Activated CD8-positive, alpha-beta T cell treated with anti-CD3 and anti-CD28 coated beads for 36 hours (primary cell): ENCODE measurements at places on chromosomes 6 and 20.

GRCh38 chr6:122548281-122548680 lies 61.9 kb upstream of the PKIB start:
- DNase-seq, result no peak

DNA sequence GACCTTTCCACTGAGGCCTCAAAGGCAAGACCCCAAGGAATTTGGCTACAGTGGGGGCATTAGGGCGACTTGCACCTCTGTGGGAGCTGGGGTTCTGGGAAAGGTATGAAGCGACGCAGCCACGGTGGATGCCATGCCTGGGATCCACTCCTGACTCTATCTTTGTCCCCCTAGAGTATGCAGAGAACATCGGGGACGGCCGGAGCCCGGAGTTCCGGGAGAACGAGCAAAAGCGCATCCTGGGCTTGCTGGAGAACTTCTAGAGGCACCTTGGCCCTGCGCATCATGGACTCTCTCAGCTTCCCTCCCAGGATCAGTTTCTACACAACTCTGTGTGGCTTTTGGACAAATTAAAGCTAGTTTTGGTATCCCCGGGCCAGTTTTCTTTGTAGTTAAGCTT lies 31.2 kb upstream of the VSTM2L start:
- no peak for DNase-seq

DNA sequence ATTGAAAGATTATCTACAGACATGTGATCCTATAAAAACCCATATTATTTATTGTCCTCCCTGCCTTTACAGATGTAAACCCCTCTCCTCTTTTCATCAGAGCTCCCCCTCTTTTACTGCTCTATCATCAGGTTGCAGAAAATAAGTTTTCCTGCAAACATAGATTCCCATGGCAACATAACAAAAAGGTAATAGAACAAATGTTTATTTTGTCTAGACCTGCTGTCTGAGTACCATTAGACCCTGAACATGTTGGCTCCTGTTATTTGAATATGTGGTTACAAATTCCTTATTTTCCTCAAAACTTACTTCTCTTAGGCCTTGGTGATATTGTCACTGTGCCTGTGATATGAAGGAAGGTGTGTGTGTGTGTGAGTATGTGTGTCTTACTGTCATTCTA lies 11.5 kb downstream of the MAPK14 start:
- no peak for DNase-seq

DNA sequence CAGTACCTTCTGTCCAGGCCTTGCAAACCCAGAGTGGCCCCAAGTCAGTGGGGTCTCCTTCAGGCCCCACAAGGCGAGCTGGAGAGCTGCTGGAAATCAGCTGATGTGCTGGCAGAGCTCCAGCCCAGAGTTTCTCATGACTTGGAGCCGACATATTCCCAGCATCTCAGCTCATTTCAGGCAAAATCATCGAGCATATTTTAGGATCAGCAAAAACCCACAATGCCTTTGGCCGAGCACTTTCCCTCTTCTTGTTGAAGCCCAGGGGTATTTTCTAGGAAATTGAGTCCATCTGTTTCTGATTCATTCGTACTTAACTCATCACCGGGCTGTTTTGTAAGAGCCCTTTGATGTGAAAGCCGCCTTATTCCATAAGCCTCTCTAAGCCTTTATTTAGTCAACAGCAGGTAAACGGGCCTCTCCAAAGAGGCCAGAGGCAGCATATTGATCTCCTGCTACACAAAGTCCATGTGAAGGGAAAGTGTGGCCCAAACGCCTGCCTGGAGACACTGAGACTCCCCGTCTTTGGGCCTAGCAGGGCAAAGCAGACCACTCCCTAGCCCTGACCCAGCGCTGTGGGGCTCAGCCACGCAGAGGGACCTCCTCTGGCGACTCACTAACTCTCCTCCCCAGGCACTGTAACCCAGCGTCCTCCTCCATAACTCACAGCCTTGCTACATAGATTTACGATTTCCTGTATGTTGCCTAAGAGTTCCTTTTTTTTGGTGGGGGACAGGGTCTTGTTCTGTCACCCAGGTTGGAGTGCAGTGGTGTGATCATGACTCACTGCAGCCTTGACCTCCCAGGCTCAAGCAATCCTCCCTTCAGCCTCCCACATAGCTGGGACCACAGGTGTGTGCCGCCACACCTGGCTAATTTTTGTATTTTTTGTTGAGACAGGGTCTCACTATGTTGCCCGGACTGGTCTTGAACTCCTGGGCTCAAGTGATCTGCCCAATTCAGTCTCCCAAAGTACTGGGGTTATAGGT lies 12.1 kb upstream of the C20orf203 start:
- no peak for DNase-seq

GRCh38 chr6:40669343-40669742 lies 82.2 kb upstream of the LRFN2 start:
- no peak for DNase-seq

DNA sequence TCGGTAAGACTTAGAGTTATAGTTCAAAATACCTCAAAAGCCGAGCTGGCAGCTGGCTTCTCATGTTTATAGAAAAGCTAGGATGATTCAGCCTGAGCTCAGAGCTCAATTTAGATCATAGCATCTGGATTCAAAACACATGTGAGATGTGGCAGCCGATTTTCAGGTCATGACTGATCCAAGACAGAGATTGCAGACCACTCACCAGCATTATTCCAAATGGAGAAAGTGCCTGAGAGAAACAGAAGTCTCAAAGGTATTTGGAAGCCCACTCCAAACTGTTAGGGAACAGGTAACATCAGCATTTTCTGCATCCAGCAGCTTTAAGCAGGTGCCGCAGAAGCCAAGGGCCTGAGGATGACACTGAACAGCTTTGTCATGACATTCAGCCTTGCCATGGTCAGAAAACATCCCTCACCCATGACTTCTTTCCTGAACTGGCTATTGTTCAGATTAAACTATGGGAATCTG lies 102.2 kb downstream of the BACH2 start:
- peak; percentile 66 for DNase-seq

DNA sequence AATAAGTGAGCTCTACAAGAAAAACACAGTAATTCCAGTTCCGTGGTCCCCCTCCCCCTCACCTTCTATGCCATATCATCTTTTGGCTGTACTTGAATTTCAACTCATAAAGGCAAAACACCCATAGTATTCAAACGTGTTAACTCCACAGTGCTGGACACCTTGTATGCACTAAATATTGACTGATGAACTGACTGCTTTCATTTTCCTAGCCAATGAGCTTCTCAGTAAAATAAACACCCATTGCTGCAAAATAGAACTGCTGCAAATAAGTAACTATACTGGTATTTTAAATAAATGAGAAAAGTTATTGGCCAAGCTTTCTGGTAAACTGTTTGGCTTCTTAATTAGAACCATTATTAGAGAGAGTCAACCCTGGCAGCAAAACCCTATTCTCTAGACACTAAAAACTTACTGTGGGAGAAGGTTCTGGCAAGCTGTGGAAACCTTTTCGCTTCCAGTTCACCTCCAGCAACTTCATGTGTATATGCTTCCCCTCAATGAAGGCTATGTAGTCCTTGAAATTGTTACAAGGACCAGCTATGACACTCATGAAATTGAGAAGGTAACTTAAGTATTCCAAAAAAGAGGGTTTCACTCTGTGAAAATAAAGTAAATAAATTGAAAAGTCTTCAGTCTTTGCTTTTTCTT lies 86.0 kb downstream of the MBOAT1 start:
- DNase-seq, result no peak

DNA sequence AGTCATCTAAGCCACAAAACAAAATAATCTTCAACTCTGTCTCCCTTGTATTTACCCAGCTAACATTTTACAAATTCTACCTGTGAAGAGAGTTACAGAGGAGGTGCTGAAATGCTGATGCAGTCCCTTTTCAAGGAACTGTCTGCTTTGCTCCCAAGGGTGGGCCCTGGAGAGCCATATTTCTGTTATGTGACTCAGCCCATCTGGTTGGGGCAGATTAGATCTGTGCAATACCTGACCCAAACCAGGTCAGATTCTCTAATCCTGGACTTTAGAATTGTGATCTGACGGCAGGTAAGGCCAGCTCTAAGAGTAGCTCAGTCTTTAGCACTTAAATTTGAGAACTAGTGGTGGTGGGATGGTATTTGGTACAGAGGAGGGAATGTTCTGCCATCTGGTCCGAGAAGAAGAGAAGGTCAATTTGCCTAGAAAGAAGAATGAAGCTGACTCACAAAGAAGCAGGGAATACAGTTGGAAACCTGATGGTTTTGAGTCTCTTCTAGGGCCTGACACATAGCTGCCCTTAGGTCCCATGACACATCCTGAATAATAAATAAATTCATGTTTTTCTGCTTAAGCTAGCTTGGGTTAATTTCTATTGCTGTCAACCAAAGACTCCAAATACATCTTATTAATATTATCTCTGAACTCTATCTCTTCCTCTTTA lies 8.1 kb downstream of the ZNF311 start:
- no peak for DNase-seq

- no peak for DNase-seq
Observed at GRCh38 chr20:11540558-11540957, 377.1 kb upstream of the BTBD3 start.

DNA sequence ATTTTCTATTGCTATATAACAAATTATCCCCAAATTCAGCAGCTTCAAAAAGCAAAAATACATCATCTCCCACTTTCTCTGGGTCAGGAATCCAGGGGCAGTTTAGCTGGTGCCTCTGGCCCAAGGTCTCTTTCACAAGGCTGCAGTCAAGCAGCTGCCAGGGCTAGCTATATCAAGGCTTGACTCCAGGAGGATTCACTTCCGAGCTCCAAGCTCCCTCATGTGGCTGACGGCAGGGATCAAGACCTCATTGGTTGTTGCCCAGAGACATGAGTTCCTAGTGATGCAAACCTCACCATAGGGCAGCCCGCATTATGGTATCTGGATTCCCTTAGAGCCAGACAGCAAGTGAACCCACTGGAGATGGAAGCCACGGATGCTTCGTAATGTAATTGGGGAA lies 1.3 kb upstream of the VNN1 start:
- DNase-seq, result no peak

- DNase-seq, result no peak
Observed at GRCh38 chr6:116087437-116088027, 13.1 kb upstream of the NT5DC1 start.

- DNase-seq, result no peak
Observed at GRCh38 chr20:42742926-42743325, 446.8 kb downstream of the PTPRT start.

DNA sequence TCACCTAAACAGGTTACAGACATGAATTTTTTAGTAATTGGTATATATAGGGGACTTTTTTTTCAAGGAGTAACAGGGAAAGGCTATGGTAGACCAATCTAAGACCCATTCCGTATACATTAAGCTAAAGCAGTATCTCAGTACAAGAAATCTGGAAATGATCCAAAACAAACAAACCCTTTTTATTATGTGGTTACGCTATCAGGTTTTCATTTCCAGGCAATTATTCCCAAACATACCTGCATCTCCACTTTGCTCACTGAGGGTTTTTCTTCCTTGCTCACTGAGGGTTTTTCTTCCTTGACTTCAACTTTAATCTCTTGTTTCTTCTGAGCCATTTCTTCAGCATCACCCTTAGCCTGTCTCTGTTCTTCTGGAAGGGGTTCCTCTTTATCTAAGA lies 107.3 kb downstream of the EPB41L2 start:
- DNase-seq, result no peak

DNA sequence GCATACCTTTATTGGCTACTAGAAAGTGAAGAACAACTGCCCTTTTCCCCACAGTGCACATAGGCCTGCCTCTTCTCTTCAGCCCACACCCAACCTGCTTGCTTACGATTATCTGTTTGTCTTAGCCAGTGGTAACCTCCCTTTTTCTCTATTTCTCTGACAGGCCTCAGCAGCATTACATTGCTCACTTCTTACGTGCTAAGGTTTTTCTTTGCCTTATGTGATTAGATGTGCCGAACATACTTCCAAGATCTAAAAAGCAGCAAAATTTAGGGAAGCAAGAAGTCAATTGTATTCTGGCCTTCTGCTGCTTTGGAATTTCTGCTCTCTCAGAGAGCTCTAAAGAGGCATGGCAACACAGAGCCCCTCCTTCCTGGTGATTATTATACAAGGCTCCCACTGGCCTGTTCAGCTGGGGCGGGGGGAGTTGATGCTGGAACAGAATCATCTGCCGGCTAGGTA lies 7.0 kb downstream of the B4GALT5 start:
- DNase-seq, result no peak

- DNase-seq, result peak; percentile 41
Observed at GRCh38 chr6:163490826-163491577, 76.5 kb downstream of the QKI start.

- DNase-seq, result no peak
Observed at GRCh38 chr20:63617092-63617875, 9.6 kb downstream of the GMEB2 start.

- peak; percentile 89 for DNase-seq
Observed at GRCh38 chr6:12012558-12013306, 620 bp downstream of the HIVEP1 start.

- DNase-seq, result peak; percentile 45
Observed at GRCh38 chr20:4563534-4563933, 158.2 kb upstream of the PRND start.

DNA sequence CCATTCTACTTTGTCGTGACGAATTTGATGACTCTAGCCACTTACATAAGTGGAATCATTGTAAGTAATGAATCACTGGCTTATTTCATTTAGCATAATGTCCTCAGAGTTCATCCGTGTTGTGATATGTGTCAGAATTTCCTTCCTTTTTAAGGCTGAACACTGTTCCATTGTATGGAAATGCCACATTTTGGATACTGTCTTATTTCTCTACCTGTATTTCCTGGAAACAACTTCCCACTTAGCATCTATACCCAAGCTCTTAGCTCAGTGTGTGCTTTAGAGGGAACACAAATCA lies 28.8 kb upstream of the GGTLC1 start:
- DNase-seq, result no peak

DNA sequence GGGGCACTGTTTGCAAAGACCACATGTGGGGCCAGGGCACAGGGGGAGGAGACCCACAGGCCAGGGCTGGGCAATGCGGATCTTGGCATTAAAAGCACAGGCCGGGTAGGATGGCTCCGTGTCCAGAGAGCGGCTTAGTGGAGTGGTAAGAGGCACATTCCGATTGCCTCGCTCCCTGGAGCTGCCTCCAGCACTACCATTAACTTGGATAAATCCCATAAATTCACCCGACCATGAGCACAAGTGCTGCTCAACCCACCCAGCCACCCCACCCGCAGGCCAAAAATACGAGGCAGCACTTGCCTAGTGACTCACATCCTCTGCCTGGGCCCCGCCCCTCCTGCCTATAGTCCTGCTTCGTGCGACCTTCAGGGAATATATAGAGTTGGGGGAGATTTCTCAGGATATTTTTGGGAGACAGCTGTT lies 67.5 kb upstream of the QKI start:
- DNase-seq, result no peak

DNA sequence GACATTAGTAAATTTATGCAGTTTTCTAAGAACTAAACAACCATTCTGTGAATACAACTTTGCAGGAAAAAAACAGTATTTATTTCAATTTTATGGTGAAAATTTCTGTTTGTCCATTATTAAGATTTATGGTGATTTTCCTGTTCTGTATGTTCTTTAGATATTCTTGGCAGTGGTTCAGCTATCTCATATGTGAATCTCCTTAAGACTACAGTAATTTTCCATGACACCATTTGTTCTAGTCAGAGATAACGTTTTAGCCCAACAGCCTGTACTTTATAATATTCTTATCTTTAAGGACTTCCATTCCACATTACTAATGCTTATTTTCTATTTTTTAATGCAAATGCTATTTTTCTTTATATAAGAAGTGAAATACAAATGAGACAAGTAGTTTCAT lies 504.0 kb downstream of the RFPL4B start:
- DNase-seq, result no peak

- peak; percentile 77 for DNase-seq
Observed at GRCh38 chr6:42781796-42782688, at the start of gene BICRAL. Gene BICRAL, plus strand, starts transcription at chr6:42782052. Its CDS starts 39,971 bp downstream, at chr6:42822023.

GRCh38 chr20:20820104-20820503 lies 107.7 kb upstream of the RALGAPA2 start:
- no peak for DNase-seq

- no peak for DNase-seq
Observed at GRCh38 chr6:108751282-108751681, 96.9 kb upstream of the ARMC2 start.
